NCI-H187 treated with DMSO at 0.1 percent for 48 hours (cell line): ENCODE measurements at places on chromosomes 12 and 14.

GRCh38 chr12:90023207-90023900 is 314.7 kb upstream of the ATP2B1 start:
- DNase-seq: no peak

- DNase-seq: no peak
These were observed 6.9 kb downstream of the LRCOL1 start for GRCh38 chr12:132603240-132604150.

GRCh38 chr14:59022144-59022543 is 166.3 kb upstream of the DAAM1 start:
- DNase-seq: no peak

DNA sequence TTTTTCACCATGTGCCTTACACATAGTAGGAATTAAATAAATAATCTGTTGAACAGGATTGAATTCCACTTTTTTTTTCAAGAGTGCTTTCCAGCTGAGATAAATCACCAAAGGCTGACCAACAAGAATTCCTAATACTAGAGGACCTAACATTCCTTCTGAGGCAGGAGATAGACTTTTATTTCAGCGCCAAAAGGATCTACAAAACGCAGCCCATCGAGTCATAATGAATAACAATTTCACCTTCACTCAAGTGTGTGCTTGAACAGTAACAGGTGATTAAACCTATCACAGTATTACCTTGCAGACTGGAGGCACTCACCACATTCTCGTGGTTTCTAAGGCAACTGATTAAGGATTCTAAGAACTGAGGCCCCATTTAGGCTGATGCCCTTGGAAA is 224.3 kb upstream of the ATP2B1 start:
- DNase-seq: no peak

GRCh38 chr14:101219896-101220703 is 316.6 kb upstream of the RTL1 start:
- DNase-seq: no peak

DNA sequence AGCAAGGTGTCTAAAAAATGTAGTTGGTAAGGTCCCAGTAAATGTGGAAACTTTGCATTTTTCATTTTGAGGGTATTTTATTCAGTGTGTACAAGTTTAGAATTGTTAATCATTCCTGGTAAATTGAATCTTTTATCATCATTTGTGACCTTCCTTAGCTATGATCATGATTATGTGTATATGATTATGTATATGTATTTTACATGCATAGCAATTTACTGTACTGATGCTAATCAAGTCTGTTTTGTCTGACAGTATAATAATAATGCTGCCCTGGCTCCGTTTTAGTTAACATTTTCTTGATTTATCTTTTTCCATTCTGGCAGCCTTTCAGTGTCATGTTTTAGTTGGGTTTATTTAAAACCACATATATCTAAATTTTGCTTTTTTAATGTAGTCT is 9.4 kb downstream of the WASHC4 start:
- DNase-seq: no peak

GRCh38 chr12:97555547-97556187 is 93.1 kb downstream of the RMST start:
- no peak for DNase-seq

GRCh38 chr12:31599053-31599452 is 8.1 kb upstream of the DENND5B start:
- no peak for DNase-seq

- no peak for DNase-seq
These were observed 112.0 kb downstream of the TSPAN8 start for GRCh38 chr12:71045781-71046180.

GRCh38 chr12:88448337-88448915 is 131.8 kb downstream of the KITLG start:
- DNase-seq: peak; percentile 88
